ENCODE measurements at places on chromosomes 4 and X.

GRCh38 chr4:147336252-147336651 lies 144.6 kb upstream of the EDNRA start:
- no peak for DNase-seq

GRCh38 chrX:13387666-13388494 lies 68.0 kb upstream of the ATXN3L start:
- DNase-seq, result peak; percentile 36

DNA sequence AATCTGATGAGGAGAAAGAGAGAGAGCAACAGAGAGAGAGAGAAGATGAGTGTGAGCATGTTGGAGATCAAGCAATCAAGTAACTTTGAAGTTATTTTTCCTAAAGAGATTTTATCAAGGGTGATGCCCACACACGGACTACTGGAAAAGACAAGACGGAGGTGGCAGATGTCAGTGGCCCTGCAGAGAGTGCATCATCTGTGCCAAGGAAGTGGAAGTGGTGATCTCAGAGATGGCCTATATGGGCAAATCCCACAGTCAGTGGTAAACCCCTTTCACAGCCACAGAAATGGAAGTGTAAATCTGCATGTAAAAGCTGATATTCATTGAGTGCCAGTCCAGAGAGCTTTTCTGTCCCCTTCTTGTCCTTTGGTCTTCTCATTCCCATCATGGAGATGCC lies 577.2 kb upstream of the AADAT start:
- DNase-seq, result no peak

- peak; percentile 1 for DNase-seq
These were observed 62.9 kb upstream of the NDST3 start for GRCh38 chr4:117971403-117971802.

DNA sequence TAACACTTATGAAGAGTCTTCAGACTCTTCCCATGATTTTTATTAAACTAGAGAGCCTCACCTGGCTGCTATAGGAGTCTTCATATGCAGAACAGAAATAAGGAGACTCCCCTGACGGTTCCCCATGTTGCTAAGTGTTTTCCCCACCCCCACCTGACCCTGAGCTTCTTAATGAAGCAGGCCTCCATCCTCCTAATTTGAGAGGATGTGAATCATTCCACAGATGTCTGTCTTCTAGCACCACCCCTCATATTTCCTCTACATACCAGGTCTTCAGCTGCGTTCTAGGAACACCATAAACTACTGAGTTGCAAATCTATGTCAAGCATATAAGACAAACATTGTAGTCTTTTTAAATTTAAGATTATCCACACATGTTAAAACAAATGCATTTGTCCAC lies 36.9 kb downstream of the RP2 start:
- peak; percentile 35 for DNase-seq

DNA sequence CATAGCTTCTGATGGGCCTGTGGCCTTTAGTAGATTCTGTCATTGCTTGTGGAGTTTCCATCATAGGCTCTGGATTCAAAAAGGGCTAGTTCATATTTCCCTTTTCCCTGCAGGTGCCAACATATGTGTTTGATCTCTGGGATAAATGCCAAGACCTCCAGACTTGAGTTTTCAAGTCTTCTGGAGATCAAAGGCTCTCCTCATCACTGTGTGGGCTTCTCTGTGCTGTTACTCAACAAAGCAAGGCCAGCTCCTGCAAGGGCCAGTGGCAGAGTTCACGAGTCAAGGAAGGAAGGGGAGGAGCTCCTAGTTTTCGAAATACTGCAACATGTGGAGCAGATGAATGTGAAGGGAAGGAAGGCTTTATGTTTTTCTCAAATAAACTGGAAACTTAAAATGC lies 62.7 kb upstream of the SCML1 start:
- DNase-seq, result no peak

DNA sequence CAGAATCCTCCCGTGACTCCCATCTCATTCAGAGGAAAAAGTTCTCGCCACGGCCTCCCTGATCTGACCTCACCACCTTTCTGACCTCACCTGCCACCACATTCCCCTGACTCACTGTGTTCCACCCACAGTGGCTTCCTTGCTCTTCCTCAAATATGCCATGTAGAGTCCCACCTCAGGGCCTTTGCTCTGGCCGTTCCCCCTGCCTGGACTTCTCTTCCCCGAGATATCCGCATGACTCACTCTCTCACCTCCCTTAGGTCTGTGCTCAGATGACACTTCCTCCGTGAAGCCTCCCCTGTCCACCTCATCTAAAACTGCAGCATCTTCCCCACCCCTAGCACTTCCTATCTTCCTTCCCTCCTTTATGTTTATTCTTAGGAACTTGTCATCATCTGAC lies 7.2 kb upstream of the TSPYL2 start:
- DNase-seq, result no peak

DNA sequence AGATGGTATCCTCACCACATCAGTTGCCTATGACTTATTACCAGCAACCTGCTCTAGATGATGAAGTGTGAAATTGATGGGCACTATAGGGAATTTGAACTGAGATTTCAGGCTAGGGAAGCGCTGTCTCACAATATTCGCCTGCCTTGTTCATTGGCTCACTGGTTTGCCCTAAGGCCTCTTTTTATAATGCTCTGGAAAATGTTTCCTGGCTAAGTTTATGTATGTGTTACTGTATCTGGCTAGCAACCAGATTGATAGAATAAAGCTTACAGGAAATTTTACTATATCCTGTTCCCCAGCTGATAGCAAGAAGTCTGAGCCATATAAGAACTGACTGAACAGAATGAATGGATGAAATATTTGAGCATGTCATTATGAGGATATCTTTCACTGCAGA lies 71.6 kb downstream of the GSTCD start:
- no peak for DNase-seq

DNA sequence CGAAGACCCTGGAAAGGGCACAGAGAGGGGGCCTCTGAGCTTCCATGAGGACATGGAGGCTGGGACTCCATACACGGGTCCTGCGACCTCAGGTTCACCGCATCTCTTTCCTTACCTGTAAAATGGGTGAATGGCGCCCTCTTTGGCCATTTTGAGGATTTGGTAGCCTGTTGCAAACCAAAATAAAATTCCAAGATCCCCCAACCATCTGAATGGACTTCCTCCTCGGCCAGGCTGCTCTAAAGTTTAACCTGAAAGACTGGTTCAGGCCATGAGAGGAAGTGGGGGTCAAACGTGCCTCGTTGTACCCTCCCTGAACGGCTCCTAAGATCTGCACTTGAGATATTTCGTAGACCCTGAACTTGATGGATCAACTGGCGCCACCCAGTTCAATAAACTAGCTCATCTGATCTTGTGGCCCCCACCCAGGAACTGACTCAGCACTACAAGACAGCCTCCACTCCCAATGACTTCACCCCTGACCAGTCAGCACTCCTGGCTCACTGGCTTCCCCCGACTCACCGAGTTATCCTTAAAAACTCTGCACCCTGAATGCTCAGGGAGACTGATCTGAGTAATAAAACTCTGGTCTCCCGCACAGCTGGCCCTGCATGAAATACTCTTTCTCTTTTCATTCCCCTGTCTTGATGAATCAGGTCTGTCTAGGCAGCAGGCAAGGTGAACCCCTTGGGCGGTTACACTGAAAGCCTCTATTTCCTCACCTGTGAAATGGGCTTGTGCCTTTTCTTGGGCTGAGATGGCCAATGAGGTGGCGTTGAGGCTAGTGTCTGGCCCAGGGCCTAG lies 32.9 kb upstream of the GPR78 start:
- DNase-seq, result peak; percentile 26

DNA sequence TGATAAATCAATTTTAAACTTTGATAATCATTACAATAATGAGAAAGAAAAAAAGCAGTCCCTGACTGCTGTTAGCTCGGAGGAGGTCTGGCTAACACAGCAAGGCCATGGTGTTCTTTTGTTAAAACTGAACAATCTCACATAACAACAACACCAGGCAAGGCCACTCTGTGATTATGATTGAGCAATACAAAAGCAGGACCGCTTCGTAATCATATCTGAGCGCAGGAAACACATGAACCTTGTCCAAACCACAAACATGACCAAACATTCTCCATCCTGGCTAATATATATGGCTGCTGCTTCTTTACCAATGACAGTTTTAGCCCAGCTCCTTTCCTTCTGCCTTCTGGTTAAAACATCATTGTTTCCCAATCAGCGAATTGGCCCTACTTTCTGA lies 76.8 kb upstream of the DDX53 start:
- peak; percentile 37 for DNase-seq

GRCh38 chr4:100042235-100042634 lies 92.2 kb upstream of the H2AZ1 start:
- DNase-seq, result peak; percentile 28

- DNase-seq, result no peak
These were observed 1.1 kb downstream of the MOB1B start for GRCh38 chr4:70903291-70903603.

DNA sequence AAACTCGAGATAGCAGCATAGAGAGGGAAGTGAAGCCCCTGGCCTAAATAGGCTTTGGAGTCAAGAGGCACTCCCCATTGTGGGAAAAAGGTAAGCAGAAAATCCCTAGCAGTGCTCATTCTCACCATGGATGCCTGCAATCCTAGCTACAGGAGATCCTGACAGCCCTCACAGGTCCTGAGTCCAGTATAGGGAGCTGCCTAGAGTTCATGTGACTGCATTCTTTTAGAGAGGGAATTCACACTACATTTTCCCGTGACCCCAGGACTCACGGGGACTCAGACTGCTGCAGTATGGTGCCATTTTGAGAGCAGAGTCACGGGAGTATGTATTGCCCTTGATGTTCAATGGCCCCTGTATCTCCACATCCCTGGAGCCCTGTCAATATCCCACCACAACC lies 82.4 kb downstream of the MAGED1 start:
- DNase-seq, result no peak

DNA sequence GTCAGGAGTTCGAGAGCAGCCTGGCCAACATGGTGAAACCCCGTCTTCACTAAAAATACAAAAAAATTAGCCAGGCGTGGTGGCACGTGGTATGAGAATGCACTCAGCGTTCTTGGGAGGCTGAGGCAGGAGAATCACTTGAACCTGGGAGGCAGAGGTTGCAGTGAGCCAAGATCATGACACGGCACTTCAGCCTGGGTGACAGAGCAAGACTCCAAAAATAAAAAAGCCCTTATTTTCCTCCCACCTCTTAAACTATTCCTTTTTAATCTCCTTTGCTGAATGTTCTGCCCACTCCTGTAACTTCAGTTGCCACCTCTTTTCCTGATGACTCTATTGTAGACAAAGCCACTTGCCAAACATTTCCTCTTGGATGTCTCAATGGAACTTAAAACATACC lies 72.6 kb downstream of the TAF1 start:
- no peak for DNase-seq

- DNase-seq, result no peak
These were observed 8.0 kb upstream of the DHRSX start for GRCh38 chrX:2508648-2509335.

DNA sequence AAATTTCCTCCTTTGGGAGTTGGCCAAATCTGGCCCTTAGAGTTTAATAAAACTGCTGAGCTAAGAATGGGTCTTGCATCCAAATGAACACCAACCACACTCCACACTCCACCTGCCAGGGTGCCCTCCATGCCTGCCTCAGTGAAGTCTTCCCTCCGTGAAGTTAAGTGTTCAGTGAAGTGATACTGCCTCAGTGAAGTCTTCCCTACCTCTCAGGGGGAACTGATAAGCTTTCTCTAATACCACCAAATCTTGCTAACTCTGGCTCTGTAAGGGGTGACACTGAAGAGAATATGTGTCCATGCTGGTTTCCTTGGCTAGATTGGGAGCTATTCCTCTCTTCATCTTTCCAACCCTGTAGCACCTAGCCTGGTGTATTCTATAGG lies 27.9 kb downstream of the MED28 start:
- DNase-seq, result no peak

DNA sequence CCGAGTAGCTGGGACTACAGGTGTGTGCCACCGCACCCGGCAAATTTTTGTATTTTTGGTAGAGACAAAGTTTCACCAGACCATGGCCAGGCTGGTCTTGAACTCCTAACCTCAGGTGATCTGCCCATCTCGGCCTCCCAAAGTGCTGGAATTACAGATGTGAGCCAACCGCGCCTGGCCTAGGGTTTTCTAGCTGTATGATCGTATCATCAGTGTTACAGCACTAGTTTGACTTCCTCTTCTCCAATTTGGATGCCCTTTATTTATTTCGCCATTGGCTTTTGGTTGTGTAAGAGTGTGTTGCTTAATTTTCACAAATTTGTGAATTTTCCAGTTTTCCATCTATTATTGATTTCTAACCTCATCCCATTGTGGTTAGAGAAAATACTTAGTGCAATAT lies 5.2 kb downstream of the TKTL1 start:
- no peak for DNase-seq

GRCh38 chrX:100440006-100440405 lies 29.9 kb upstream of the PCDH19 start:
- DNase-seq, result no peak

DNA sequence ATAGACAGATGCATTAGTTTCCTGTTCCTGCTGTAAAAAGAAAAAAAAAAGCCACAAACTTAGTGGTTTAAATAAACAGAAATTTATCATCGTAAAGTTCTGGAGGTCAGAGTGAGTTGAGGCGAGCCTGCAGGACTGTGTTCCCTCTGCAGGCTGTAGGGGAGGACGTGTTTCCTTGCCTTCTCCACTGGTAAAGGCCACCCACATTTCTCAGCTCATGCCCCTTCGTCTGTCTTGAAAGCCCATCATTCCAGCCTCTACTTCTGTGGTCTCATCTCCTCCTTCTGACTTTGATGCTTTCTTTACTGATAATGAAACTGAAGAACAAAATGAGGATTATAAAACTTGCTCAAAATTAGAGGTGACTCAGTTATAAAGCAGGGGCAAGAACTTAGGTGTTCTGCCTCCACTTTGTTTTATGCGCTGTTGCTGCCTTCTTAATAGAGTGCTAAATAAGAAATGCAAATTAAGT lies 143.0 kb downstream of the STIM2 start:
- DNase-seq, result peak; percentile 69

GRCh38 chrX:156004740-156005139 lies 7.2 kb downstream of the IL9R start:
- no peak for DNase-seq

DNA sequence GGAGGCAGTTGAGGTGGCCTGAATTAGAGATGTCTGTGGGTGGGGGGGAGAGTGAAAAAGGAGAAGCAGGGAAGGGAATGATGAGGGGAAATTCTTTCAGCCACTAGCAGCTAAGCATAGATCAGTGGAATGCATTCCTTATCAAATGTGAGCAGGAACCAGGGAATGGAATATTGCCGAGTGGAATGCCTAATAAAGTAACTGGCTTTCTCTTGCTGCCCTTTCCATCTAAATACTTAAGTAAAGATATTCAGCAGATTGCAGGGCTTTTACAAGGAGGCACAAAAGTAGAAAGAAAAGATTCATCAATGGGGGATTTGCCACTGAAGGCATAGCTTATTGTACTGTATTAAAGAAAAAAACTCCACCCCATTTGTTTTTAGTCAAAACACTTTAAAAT lies 263.0 kb upstream of the RPS6KA3 start:
- DNase-seq, result no peak

- no peak for DNase-seq
These were observed 324.4 kb downstream of the CAMK2D start for GRCh38 chr4:113437129-113437528.

DNA sequence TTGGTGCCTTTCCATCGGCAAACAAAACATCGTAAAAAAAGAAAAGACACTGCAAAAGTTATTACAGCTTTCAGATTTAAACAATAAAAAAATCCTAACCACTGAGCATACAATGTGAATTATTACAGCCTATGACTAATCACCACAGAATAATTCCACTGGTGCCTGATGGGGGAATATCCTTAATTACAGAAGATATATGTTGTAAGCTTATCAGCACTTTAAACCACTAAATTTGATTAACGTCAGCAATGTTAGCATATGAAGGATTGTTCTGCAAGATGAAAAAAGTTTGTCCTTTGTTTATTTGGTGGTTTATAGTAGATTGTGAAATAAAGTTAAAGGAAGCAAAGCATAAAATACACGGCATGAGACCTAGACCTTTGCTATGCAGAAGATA lies 210.2 kb upstream of the ADAMTS3 start:
- no peak for DNase-seq

- DNase-seq, result no peak
These were observed 172.8 kb upstream of the CXCL13 start for GRCh38 chr4:77432717-77433417.

Data from foreskin fibroblast (primary cell).